ENCODE measurements at places on chromosomes 2 and 18. TPM values are rescaled to one million over a fixed set of nuclear protein-coding genes. Genes with fewer than 3 reads are reported as not detected.

Gene ERMN
- total RNA-seq, result 0.27 TPM

Gene IL37
- not detected for total RNA-seq

Gene FAP
- total RNA-seq, result 24.0 TPM

Gene ASIC4
- 1.7 TPM for total RNA-seq

Gene SKOR2
- 19.9 TPM for total RNA-seq

Gene DIS3L2
- 44.3 TPM for total RNA-seq

Gene CHST9
- total RNA-seq, result 6.8 TPM

Gene FOXI3
- 0.36 TPM for total RNA-seq

Gene ATOH8
- 13.2 TPM for total RNA-seq

Gene CHRNA1
- not detected for total RNA-seq

Gene FBLN7
- 5.3 TPM for total RNA-seq

Gene COL4A3
- total RNA-seq, result 5.4 TPM
